ENCODE measurements at places on chromosomes 3 and 15.

DNA sequence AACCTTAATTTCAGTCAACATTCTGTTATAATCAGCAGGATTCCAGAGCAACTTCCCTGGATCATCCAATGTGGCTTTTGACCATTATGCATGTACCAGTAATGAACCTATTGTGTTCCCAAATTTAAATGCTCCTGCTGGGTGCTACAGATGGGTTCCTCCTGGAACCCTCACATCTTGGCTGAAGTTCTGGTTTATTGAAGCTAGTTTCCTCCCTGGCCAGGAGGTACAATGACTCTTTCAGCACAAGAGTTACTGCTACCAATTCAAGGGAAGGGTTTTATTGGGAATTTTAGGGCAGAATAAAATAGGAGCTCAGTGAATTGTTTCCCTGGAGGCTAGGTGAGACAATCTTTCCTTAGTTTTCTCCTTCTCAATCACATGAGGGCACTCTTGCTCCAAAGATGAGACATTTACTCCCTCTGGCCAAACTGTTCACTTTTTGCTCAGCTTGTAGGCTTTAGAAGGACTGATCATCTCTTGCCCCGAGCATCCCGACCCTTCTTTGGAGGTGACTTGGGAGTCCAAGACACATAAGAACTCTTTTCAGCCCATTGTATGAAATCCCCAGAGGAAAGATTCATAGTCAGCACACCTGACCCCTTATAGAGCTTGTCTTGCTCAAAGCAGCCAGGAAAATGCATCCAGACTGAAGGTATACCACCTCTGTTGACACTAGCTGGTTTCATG is 8.8 kb upstream of the NPHP3 start:
- DNase-seq: no peak

DNA sequence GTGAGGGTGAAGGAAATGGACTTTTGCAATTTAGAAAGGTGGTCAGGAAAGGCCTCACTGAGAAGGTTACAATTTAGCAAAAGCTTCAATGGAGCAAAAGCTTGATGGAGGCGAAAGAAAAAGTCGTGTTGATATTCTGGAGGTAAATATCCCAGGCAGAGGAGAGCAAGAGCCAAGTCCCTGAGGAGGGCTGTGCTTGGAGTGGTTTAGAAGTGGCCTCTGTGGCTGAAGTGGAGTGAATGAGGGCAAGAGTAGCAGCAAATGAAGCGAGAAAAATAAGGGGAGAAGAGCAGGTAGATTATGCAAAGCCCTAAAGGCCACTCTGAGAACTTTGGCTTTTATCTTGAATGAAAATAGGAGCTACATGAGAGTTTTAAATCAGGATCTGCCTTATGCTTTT is 54.1 kb downstream of the GUCA1C start:
- DNase-seq: no peak

DNA sequence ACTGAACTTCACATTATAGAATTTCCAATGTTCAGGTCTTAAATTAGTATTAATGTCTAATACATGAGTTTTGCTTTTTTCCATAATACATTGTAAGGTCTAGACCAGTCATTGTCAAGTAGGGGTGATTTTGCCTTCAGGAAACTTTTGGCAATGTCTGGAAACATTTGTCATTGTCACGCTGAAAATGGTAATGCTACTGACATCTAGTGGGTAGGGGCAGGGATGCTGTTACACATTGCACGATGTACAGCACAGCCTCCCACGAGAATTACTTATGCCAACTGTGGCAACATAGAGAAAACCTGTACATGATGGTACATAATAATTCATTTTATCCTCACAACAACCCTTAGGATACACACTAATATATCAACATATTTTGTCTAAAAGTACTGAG is 384.1 kb downstream of the CADM2 start:
- no peak for DNase-seq

DNA sequence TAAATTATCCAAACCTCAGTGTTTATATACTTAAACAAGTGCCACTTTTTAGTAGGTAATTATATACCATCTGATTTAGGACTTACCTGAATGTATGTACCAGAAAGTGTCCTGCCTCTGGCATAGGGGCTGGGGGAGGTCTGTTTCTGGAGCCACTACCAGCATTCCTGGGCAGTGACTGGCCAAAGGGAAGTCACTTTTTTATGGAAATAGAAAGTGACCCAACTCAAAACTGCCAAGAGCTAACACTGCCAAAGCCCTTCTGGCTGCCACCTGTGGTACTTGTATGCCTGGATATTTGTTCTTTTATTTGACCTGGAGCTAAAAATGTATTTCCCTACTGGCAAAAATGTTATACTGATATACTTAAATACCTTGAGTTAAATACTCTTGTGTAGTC is 42.7 kb downstream of the ESYT3 start:
- DNase-seq: no peak

DNA sequence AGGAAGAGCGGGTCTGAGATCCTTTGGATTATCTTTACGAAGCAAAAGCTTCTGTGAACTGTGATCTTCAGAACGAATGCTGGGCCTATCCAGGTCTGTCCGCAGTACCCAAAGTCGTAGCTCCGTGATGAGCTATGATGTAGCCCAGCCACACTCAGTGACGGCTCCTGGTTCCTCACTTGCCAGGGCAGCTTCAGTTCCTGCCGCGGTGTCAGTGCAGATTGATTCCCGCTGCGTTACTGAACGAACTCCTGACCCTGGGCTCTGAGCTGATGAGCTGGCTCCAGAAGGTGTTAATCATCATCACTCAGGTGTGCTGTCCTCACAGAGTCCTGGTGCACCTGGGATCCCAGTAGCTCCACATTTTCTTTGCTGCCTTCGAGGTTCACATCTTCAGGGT is 45.0 kb downstream of the TMEM44 start:
- DNase-seq: no peak
